ENCODE measurements at places on chromosomes 6 and 20.
A peak's percentile ranks its signal among the peaks of the same experiment; 100 is the strongest.

DNA sequence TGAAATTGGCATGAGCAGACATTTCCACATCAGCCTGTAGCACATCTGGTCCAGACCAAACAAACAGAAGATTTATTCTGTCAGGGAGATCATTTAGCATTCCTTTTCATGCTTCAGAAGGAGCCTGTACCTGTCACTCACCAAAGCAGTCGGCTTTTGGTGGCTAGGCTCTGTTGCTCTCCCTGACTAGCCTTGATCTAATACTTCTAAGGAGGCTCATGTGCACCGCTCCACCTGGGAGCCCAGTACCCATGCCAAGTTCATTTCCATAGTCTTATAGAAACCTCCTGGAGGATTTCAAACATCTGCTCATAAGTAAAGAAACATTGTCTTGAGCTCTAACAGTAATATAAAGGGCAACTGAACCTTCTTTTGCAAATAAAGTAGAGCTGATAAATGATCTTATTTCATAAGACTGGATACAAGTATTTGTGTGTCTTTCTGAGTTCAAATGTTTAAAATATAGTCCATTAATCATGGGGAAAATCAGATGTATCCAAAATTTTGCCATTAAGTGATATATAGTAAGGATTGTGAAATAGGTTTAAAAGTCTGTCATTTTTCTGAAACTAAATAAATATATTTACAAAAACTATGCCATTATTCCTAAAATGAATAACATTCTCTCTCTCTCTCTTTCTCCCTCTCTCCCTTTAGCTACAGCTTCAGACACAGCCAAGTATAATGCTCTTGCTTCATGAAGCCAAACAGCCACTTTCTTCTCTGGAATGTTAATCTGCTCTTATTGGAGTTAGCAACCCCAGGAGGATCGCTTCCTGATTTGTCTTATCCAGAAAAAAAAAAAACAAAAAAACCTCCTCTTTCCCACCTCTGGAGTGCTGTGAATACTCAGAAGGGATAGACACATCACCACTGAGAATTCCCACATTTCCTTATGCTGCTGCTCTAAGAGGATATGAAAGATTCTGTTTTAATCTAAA, 192.7 kb upstream of the TFAP2D start:
- DNase-seq, result no peak

GRCh38 chr6:169086020-169086419, 167.6 kb downstream of the THBS2 start:
- no peak for DNase-seq

- peak; percentile 50 for DNase-seq
Observed at GRCh38 chr6:43455531-43456428, at the start of gene DLK2. TSS of gene DLK2 (minus strand) at chr6:43455548. CDS start at chr6:43454825, 723 bp downstream.

DNA sequence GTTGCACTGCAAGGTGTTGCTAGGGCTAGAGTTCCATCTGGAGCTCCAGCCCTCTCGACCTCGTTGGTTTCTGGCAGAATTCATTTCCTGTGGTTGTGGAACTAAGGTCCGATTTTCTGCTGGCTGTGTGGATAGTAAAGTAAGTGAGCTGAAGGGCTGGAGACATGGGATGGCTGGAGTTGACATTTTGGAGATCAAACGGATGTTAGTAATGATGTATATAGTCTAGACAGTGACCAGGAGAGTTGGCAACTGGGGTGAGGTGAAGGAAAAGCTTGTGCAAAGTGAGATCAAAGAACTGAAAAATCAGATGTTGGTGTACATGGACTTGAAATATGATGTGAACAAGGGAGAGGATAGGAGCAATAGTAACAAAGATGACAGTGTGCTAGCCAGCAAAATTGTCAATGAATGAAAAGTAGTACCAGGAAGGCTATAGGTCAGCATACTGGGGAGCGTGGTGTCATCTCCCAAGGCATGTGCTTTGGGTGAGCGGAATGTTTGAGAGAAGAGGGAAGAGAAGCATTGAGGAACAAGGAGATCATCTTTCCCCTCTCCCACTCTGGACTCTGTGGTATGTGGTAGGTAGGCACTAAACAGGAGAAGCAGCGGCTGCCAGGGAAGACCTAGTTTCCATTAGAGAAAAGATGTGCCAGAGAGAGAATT, 7.8 kb downstream of the QRSL1 start:
- DNase-seq, result no peak

DNA sequence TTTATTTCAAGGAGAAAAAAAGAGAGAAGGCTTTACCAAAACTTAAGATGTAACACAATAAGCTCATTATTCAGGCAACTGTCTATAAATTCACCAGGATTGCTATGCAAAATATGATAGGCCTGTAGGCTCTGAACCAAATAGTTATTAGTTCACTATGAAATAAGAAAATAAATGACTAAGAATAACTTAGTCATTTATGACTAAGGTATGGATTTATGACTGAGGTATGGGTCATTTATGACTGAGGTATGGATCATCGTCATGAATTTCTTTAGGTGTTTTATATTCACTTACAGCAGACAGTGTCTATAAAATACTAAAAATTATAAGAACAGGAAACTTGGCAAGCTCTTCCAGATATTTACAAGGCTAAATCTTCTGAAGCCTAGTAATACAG, 52.1 kb upstream of the SNX9 start:
- DNase-seq, result no peak
